ENCODE measurements at places on chromosomes 3 and 15.

GRCh38 chr15:100902436-100903167, 16.6 kb upstream of the LRRK1 start:
- DNase-seq = peak; percentile 75

- DNase-seq = no peak
These were observed 697.7 kb downstream of the TUSC7 start for GRCh38 chr3:117407317-117407716.

DNA sequence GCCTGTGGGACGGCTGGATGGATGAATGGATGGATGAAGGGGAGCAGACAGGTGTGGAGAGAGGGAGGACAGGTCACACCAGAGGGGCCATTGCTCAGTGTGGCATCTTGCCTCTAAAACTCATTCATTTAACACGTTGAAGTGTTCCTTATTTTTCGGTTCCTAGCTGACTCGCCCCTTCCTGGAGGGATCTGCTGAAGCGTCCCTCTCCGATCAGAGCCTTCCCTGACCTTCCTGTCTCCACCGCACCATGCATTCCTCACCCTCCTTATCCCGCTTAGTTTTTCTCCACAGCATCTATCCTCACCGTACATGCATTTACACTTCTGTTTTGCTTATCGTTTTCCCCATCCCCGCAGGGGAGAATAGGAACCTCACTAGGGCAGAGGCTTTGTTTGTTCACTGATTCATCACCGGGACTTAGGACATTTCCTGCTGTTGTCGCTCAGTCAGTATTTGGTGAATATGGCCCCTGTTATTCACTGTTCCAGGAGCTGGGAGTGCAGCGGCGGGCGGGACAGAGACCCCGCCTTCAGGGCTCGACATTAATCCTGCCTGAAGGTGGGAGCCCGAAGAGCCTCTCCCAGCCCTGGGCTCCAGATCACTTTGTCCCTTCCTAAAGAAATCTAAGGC, 32.0 kb downstream of the FOXL2 start:
- DNase-seq = no peak

DNA sequence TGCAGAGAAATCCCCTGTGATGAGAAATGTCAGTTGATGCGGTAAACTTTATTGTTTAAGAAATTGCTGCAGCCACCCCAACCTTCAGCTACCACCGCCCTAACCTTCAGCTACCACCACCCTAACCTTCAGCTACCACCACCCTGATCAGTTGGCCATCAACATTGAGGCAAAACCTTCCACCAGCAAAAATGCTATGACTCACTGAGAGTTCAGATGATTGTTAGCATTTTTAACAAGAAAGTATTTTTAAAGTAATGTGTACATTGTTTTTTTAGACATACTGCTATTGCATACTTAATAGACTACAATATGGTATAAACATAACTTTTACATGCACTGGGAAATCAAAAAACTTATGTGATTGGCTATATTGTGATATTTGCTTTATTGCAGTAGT, 30.0 kb downstream of the U2SURP start:
- DNase-seq = no peak

GRCh38 chr3:21109056-21109455, 642.0 kb downstream of the ZNF385D start:
- peak; percentile 10 for DNase-seq

- no peak for DNase-seq
These were observed 23.6 kb downstream of the VGLL4 start for GRCh38 chr3:11619946-11620652.

DNA sequence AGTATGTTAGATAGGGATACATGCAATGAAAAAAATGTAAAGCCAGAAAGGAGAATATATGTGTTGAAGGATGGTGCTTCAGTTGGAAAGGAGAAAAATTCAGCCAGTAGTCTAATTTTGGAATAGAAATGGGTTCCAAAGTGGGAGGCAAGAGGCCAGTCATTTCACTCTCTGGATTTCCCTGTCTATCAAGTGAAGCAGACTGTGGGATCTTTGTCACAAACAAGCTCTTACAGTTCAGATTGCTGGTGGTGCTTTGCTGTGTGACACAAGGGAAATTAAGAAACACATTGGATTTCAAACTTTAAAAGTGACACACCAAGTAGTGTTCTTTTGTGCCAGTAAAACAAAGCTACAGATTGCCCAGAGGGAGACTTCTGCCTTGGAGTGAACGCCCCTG, 82.0 kb upstream of the BFSP2 start:
- DNase-seq = no peak
